ENCODE measurements at places on chromosomes 7 and 10.

DNA sequence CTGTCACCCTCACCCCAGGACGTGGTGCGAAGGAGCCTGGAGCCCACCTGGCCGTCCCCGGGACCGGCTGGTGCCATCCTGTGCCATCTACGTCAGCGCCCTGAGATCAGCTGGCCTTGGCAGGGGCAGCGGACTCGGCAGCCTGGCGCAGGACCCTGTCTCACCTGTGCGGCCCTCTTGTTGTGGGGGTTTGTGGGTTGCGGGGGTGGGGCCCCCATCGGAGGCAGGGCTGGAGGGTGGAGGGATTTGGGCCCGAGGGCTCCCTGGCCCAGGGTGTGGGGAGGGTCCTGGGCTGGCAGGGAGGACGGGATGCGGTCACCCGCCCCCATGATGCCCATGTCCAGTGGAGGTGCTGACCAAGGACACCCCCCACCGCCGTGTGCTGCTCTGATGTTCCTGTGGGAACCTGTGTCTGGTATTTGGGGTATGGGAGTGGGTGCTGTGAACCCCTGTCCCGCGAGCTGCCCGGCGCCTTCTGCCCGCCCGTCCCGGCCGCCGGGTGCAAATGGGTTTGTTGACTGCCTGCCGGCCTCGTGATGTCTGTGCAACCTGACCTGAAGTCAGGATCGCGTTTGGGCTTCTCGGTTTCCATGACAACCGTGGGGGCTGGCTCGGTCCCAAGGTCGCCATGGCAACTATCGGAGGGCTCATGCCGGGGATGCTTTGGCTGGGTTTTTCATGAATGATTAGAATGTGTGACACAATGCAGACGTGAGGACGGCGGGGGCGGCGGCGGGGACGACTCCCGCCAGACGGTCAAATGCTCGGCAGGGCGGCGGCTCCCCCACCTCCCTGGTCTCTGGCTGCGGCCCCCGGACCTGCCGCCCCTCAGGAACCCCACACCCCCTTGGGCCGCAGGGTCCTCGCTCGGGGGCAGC lies 7.3 kb downstream of the MAFK start:
- DNase-seq = no peak

DNA sequence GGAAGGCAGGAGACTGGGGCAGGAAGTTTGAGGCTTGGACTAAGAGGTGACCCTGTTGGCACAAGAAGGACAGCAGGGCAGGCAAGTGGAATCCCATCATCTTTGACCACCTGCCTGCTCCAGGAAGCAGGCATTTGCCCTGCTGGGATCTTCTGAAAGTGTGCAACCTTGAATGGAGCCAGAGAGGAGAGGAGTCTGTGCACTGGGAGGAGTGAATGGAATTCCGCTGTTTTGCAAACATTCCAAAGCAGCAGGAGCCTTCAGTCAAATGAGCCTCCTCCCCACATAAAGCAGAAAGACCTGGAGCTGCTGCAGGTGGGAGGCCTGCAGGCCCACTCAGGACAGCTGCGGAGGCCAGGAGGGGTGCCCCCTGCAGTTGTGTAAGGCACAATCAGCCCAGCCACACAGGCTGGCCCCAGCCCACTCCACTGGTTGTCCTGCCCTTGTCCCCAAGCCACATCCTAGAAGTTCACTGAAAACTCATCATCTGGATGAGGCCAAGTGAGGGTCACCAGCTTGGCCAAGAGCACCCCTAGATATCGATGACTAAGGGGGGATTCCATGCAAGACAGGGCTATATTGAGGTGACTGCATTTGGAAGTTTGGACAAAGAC lies 249.5 kb downstream of the RPS24 start:
- no peak for DNase-seq

GRCh38 chr7:127150543-127150942 lies 102.2 kb downstream of the GRM8 start:
- no peak for DNase-seq

GRCh38 chr7:71982851-71983250 lies 429.3 kb downstream of the CALN1 start:
- DNase-seq = no peak

DNA sequence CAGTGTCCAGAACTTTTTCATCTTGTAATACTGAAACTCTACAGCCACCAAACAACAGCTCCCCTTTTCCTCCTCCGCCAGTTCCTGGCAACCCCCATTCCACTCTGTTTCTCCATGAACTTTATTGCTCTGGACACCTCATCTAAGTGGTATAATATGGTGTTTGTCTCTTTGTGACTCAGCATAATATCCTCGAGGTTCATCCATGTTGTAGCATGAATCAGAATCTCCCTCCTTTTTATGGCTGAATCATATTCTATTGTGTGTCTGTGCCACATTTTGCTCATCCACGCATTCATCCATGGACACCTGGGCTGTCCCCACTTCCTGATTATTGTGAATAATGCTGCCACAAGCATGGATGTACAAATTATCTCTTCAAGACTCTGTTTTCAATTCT lies 124.4 kb upstream of the FGFR2 start:
- DNase-seq = no peak

DNA sequence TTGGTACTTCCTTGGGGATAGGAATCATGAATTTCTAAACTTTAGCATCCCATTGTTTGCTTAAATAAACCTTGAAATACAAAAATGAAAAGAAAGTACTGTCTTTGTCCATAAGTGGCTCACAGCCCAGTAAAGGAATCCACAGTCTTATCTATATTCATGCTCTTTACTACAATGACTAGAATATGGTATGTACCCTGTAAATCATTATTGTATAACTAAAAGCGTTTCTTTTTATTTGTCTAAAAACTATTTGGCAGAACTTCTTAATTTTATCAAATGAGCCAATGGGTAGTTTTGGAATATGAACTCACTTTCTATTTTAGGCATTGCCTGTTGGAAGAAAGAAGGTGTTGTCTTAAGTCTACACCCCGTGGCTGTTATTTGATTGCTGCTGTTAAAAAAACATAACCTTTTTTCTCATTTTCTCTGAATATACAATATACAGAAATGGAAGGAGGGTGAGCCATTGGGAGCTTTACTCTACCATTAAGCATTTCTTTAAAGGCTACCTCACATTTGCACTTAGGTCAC lies 12.4 kb upstream of the STRIP2 start:
- no peak for DNase-seq

- DNase-seq = no peak
Observed at GRCh38 chr10:125624800-125625199, 58.2 kb downstream of the TEX36 start.

DNA sequence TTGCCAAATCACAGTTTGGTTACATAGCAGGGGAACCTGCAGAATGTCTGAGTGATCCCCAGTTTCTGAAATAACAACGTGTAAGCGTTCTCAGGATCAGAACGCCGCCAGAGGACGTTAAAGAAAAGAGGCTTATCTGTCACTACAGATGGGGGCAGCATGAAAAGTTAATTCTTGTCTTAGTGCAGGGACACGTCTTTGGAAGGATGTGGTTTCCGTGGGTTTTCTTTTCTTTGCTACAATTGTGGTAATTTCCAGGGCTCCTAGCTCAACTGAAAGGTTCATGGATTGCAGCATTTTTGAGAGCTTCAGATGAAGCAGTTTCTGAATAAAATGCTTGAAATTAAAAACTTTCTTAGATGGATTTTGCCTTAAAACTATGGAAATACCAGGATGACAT lies 106.6 kb downstream of the PRKCQ start:
- no peak for DNase-seq

DNA sequence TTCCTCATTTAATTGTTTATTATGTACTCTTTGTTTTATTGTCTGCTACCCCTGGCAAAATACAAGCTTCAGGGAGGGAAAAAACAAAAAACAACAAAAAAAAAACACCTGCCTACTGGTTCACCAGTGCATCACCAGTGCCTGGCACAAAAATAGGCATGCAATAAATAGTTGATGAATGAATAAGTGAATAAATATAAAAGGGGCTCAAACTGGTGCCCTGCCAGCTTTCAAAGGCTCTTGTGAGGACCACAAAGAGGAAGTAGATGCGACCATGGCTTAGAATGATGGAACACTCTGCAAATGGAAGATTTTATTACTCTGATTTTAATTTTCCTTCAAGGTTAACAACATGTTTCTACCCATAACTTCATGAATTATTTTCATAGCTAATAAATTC lies 213.0 kb upstream of the INHBA start:
- no peak for DNase-seq
